Endodermal cell (in vitro differentiated cells): ENCODE measurements at places on chromosomes 1 and 21. TPM values are rescaled to one million over a fixed set of nuclear protein-coding genes. Genes with fewer than 3 reads are reported as not detected.

Gene CACNA1E
- 3.9 to 5.8 TPM (median 4.2 TPM) in 3 replicates for total RNA-seq

Gene CSF3R
- 0.99 and 1.5 TPM in 2 replicates for total RNA-seq

GRCh38 chr1:64006276-64007051, 197.0 kb upstream of the UBE2U start:
- H3K4me3 ChIP-seq, result no peak overlapping the region
- no peak overlapping the region for H3K27ac ChIP-seq
- peaks cover 15% of the 10 kb centered on the region for H3K4me1 ChIP-seq
- no peaks in the 10 kb centered on the region for H3K27me3 ChIP-seq

DNA sequence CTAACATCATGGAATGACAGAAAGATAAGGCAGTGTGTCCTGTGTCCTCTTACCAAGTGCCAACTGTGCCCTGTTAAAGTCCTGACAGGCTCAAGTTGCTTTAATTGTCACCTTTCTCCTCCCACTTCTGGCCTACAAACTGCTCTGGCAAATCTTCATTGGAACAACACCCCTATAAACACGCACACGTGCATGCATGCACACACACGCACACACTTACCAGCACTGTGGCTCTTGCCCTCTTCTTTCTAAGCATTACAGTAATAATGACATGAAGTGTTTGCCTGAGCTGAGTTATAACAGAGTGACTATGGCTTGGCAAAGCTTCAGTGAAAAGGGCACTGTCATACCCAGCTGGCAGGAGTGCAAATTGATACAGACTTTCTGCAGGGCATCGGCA, 82.3 kb upstream of the SYT6 start:
- no peaks in the 10 kb centered on the region for H3K4me1 ChIP-seq
- no peak overlapping the region for H3K27ac ChIP-seq
- no peaks in the 10 kb centered on the region for H3K36me3 ChIP-seq
- no peak overlapping the region for H3K4me3 ChIP-seq
- DNase-seq, result no peak

GRCh38 chr1:34712007-34712688, 42.7 kb upstream of the GJB5 start:
- H3K27me3 ChIP-seq, result no peaks in the 10 kb centered on the region
- no peaks in the 10 kb centered on the region for H3K4me1 ChIP-seq
- H3K4me3 ChIP-seq, result no peak overlapping the region
- no peak for DNase-seq

GRCh38 chr1:6861075-6861724, 75.9 kb downstream of the CAMTA1 start:
- H3K4me1 ChIP-seq, result no peaks in the 10 kb centered on the region
- no peaks in the 10 kb centered on the region for H3K36me3 ChIP-seq
- DNase-seq, result no peak
- H3K27ac ChIP-seq, result no peak overlapping the region
- no peak overlapping the region for H3K4me3 ChIP-seq
- no peaks in the 10 kb centered on the region for H3K27me3 ChIP-seq

Gene NBPF6
- total RNA-seq, result not detected in 2 replicates

Gene KCNE1
- total RNA-seq, result 0.14 and 0.24 TPM in 2 replicates

- peak overlapping the region; percentile 75 for H3K4me3 ChIP-seq
- no peaks in the 10 kb centered on the region for H3K36me3 ChIP-seq
- H3K4me1 ChIP-seq, result no peaks in the 10 kb centered on the region
These were observed 858.0 kb downstream of the USP25 start for GRCh38 chr21:16587681-16588375.

DNA sequence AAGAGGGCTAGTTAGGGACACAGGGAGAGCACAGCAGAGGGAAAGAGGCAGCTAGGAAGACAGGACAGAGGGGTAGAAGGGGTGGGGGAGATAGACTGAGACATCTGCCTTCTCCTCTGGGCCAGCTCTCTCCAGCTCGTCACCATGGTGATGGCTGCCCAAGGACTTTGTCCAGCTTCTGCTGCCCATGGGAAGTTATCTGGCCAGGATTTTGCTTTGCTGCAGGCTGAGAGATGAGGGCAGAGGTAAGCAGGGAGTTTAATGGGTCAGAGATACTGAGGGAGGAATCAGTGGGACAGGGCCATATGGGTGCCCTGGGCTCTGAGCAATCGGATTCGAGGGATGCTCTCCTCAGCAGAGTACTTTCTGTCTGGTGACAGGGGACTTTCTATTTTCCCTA, 34.5 kb upstream of the GPR37L1 start:
- H3K4me3 ChIP-seq, result no peak overlapping the region
- no peaks in the 10 kb centered on the region for H3K4me1 ChIP-seq
- H3K27ac ChIP-seq, result no peak overlapping the region
- no peaks in the 10 kb centered on the region for H3K27me3 ChIP-seq
- no peaks in the 10 kb centered on the region for H3K36me3 ChIP-seq

Gene EPHA8
- 1.5 to 4.4 TPM (median 2.5 TPM) in 3 replicates for total RNA-seq

DNA sequence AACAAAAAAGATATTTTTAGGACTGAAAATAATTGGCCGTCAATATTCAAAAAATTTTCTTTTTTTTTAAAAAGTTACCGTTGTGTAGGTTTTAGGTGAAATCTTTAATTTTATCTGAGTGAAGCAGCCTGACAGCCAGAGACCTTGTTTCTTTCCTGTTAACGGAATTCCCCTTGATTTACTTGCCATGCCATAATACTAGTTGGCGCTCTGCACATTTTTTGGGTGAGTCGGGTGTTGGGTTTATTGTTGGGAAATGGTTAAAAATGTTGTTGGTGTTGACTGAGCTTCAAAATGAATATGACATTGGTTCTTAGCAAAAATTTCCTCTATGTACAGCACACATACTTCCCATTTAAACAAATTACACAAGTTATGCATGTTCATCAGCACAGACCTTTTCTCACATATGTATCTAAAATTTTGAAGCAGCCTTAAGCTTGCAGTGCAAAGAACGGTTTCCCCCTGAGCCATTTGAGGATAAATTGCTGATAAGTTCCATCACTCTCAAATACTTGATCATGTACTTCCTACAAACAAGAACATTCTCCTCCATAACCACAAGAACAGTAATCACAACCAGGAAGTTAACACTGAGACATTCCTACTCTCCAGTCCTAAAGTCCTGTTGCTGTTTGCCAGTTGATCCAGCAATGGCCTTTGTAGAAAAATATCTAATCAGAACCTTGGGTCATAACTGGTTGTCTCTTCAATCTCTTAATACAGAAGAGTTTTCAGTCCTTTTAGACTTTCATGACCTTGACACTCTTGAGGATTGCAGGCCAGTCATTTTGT, 34.2 kb downstream of the CAMTA1 start:
- H3K27me3 ChIP-seq, result no peaks in the 10 kb centered on the region
- H3K4me3 ChIP-seq, result no peak overlapping the region
- H3K27ac ChIP-seq, result no peak overlapping the region
- H3K4me1 ChIP-seq, result peaks cover 2% of the 10 kb centered on the region

DNA sequence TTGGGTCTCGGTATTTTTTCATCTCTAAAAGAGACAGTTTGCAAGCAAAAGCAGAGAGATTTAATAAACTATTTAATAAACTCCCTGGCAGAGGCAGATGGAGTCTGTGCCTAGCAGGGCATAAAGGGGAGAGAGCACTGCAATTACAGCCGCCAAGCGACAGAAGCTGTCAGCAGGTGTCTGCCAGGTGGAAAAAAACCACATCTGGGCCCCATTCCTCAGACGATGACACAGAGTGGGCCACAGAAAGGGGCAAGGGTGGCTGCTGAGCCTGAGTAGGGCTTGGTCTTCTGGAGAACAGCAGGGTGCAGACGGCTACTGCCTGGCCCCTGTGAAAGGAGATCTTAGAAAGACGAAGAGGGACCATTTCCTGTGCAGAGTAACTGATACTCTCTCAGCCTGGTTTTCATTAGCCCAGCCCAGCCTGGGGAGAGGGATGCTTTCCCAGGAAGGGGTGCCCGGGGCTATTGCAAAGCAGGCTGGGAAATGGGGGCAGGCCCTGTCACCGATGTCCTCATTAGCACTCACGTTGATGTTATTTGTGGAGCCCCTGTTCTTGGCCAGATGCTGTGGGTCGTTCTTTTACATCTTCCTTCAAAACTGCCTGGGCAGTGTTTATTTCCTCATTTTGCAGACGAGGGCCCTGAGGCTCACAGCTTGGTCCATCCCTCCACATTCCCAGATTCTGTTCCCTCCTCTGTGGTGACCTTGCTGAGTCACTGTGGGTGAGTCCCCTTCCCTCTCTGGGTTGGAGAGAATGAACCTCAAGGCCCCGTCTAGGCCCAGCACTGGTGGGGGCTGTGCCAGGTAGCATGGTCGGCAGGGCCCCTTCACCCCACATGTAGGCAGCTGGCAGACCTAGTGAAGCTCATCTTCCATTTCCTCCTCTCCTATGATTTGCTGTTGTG, 472.7 kb downstream of the PTPRU start:
- H3K4me1 ChIP-seq, result no peaks in the 10 kb centered on the region
- no peaks in the 10 kb centered on the region for H3K36me3 ChIP-seq
- DNase-seq, result no peak
- no peak overlapping the region for H3K4me3 ChIP-seq
- peaks cover 12% of the 10 kb centered on the region for H3K27me3 ChIP-seq

- peak; percentile 73 for DNase-seq
- no peaks in the 10 kb centered on the region for H3K36me3 ChIP-seq
These were observed 28.4 kb upstream of the C1orf159 start for GRCh38 chr1:1144122-1144842.

DNA sequence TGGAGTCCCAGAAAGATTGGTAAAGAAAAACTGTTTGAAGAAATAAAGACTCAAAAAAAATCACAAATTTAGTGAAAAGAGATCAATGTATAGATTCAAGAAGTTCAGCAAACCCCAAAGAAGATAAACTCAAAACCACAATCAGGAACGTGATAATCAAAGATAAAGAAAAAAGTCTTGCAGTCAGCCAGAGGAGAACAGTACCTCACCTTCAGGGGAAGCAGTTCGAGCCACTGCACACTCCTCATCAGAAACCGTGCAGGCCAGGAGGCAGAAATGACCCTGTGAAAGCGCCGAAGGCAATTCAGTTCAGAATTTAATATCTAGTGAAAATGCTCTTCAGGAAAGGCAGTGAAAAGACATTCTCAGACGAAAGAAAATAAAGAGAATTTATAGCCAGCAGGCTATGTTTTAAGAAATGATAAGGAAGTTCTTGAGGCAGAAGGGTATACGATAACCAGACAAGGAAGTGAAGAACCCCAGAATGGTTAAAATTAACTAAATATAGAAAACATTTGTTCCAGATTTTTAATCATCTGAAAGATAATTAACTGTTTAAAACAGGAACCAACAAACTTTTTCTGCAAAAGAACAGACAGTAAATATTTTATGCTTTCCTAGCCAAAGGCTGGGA, 13.5 kb upstream of the SUMO3 start:
- H3K27ac ChIP-seq, result no peak overlapping the region
- DNase-seq, result no peak
- no peak overlapping the region for H3K4me3 ChIP-seq
- H3K27me3 ChIP-seq, result no peaks in the 10 kb centered on the region

DNA sequence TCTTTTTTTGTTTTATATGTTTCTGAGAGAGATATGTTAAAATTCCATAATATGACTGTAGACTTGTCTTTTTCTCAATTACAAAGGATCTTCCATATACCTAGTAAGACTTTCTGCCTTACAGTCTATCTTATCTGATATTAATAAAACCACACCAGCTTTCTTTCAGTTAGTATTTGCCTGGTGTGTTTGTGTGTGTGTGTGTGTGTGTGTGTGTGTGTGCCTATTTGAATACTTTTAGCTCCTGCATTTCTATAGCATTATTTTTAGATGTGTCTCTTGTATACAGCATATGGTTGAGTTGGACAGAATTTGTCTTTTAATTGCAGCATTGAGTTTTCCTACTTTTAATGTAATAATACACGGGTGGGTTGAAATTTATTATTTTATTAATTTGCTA, 27.5 kb downstream of the ST6GALNAC3 start:
- no peak overlapping the region for H3K27ac ChIP-seq
- H3K36me3 ChIP-seq, result no peaks in the 10 kb centered on the region

Gene EGLN1
- total RNA-seq, result 12.2 to 97.6 TPM (median 12.6 TPM) in 3 replicates

- H3K27ac ChIP-seq, result no peak overlapping the region
- no peaks in the 10 kb centered on the region for H3K36me3 ChIP-seq
- H3K4me1 ChIP-seq, result no peaks in the 10 kb centered on the region
- no peak overlapping the region for H3K4me3 ChIP-seq
- no peak for DNase-seq
- no peaks in the 10 kb centered on the region for H3K27me3 ChIP-seq
These were observed 212.6 kb downstream of the TNR start for GRCh38 chr1:175530622-175531375.

GRCh38 chr1:5994713-5995621, 2.7 kb upstream of the NPHP4 start:
- H3K4me1 ChIP-seq, result peaks cover 3% of the 10 kb centered on the region
- H3K27ac ChIP-seq, result no peak overlapping the region
- H3K4me3 ChIP-seq, result no peak overlapping the region
- peaks cover 6% of the 10 kb centered on the region for H3K27me3 ChIP-seq

DNA sequence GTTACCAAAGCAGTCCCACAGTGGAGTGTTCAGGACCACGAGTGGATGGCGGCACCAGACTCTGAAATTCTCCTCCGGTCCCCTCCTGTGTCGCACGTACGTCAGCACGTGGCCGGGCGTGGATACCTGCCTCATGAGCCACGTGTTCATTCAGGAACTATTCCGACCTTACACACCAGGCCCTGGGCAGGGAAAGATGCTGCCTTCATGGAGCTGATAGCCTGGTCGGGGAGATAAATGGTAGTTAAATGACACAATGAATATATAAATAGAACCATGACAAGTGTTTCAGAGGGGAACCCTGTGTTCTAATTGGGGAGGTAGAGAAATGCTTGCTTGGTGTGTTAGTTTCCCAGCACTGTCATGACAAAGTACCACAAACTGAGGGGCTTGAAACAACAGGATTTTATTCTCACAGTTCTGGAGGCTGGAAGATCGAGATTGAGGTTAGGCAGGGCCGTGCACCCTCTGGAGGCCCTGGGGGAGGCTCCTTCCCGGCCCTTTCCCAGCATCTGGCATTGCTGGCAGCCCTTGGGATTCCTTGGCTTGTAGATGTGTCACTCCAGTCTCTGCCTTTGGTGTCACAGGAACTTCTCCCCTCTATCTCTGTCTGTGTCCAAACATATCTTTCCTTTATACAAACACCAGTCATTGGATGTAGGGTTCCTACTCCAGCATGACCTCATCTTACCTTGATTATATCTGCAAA, 28.9 kb upstream of the GPR137B start:
- H3K27me3 ChIP-seq, result no peaks in the 10 kb centered on the region
- H3K4me1 ChIP-seq, result no peaks in the 10 kb centered on the region
- no peaks in the 10 kb centered on the region for H3K36me3 ChIP-seq
- H3K4me3 ChIP-seq, result no peak overlapping the region
- no peak for DNase-seq

- H3K4me3 ChIP-seq, result no peak overlapping the region
- H3K4me1 ChIP-seq, result peaks cover 48% of the 10 kb centered on the region
- H3K36me3 ChIP-seq, result no peaks in the 10 kb centered on the region
- H3K27ac ChIP-seq, result no peak overlapping the region
- no peaks in the 10 kb centered on the region for H3K27me3 ChIP-seq
- no peak for DNase-seq
These were observed 50.9 kb upstream of the TRABD2B start for GRCh38 chr1:48048064-48048463.
